Effector memory CD8-positive, alpha-beta T cell (primary cell): ENCODE measurements at places on chromosomes 12 and 14.

DNA sequence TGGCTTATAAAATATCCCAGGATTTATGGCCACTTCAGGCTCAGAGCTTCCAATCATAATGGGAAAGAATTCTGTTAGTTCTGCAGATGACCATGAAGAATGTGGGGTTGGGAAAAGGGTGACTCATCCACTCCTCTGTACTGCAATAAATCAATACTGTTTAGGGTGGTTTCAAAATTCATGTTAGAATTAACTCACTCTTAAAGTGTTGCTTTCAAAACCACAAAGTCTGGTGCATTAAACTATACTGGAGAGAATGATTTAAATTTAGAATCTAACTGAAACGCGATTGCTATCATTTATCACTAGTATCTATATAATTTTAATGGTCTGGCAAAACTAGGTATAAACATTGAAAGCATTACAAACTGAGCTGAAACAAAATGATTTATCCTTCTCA lies 798 bp downstream of the CCDC198 start:
- no peak for DNase-seq

DNA sequence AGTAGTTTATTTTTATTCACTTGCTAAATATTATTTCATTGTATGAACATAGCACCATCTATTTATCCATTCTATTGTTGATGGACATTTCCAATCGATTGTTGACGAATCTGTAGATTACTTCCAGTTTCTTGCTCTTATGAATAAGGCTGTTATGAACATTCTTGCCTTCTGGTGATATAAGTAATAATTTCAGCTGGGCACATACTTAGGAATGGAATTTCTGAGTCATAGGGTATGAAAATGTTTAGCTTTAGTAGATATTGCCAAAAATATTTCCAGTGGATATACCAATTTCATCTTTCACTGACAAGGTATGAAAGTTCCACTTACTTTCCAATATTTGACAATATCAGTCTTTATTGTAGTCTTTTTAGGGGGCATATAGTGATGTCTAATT lies 468.5 kb downstream of the ETNK1 start:
- DNase-seq, result no peak

- DNase-seq, result no peak
These were observed 95.4 kb upstream of the HIF1A start for GRCh38 chr14:61599942-61600341.

DNA sequence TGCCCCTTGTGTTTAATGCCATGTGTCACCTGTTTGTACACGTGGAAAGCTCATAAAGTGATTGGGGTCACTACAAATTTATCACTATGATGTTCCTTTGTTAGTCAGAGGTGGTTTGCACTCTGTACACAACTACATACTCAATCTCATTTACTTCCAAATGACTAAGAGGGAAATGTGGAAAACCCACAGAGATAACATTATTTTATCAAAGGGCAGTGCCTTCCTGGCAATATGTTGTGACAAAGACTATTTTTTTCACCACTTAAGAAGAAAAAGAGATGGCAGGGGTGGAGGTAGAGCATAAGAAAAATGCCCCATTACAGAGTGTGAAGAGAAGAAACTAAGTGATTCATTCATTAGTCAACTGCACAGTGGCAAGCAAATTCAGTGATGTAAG lies 1064.1 kb upstream of the FLRT2 start:
- no peak for DNase-seq

GRCh38 chr12:11070999-11071398 lies 8.9 kb upstream of the TAS2R46 start:
- no peak for DNase-seq

GRCh38 chr14:34450542-34450915 lies 11.5 kb downstream of the SPTSSA start:
- no peak for DNase-seq

DNA sequence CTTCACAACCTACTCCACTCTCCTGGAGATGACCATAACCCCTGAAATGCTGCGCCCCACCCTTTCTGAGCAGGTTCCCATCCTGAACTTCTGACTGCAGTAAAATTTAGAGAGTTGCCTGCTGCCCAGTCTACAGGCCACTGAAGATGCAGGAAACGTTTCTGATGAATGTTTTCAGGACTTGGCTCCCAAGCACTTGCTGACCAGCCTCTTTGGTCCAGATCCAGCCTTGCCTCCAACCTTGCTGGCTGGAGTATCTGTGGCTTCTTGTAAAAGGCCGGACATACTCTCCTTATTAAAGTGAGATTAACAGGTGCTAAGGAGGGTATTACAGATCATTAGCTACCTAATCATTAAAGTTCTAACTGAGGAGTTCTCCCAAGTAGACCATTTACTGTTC lies 70.3 kb upstream of the STXBP6 start:
- no peak for DNase-seq

DNA sequence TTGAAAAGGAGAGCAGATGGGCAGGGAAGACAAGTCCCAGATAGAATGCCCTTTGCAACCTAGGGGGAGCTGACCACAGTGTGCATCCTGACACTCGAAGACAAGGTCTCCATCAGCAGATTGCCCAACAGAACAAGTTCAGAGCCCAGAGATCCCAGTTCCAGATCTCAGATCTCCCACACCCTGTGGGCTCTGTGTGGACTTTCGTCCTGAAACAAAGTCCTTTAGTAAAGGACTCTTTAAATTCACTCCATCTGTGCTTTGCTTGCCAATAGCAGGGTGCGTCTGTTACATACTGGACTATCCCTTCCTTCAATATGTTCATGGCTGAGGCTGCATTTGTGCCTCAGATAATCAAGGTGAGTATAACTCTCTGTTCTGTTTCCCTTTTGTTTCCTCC lies 8.7 kb upstream of the C1RL start:
- DNase-seq, result no peak

DNA sequence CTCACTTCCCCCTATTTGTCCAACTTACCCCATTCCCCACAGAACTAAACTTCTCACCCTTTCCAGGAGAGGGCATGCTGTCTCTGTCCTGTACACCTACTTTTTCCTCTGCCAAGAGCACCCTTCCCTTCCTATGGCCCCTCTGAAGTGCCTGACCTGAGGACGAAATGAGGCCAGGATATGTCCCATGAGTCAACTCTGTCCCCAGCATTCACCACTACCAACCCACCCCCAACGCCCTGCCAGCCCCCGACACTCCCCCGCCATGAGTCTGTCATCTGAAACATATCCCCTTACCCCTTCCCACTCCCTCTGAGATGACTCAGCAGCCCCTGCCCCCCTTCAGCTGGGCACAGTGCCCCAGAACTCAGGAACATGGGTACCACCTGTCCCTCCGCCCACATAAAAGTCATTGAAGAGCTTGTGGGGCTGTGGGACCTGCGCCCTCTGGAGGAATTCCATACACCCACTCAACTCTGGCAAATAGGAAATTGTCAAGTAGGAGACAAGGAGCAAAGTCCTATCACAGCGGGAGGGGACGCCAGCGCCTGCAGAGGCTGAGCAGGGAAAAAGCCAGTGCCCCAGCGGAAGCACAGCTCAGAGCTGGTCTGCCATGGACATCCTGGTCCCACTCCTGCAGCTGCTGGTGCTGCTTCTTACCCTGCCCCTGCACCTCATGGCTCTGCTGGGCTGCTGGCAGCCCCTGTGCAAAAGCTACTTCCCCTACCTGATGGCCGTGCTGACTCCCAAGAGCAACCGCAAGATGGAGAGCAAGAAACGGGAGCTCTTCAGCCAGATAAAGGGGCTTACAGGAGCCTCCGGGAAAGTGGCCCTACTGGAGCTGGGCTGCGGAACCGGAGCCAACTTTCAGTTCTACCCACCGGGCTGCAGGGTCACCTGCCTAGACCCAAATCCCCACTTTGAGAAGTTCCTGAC lies 26.3 kb downstream of the ITGA7 start:
- no peak for DNase-seq

- no peak for DNase-seq
These were observed 102.2 kb downstream of the LLPH start for GRCh38 chr12:66028390-66028789.

- DNase-seq, result no peak
These were observed 14.5 kb downstream of the KRT83 start for GRCh38 chr12:52306731-52307130.

- DNase-seq, result no peak
These were observed 54.2 kb downstream of the CKAP4 start for GRCh38 chr12:106193394-106194215.

DNA sequence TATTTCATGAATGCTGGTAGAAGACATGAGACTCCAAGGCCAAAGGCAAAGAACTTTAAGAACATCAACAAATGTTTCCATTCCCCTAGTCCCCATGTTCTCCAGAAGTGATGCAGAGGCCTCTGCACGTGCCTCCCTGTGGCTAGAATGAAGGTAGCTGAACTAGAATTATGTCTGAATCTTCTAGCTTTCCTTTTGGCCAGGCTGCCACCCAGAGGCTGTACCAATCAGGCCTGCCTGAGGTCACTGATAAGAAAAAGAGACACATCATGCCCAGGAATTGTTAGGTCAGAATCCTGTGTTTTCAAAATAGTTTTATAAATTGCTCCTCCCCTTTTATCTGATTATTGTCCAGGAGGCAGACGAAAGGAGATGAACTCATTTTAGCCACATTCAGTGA lies 188.0 kb upstream of the SLC16A7 start:
- DNase-seq, result no peak

- no peak for DNase-seq
These were observed 25.8 kb downstream of the RESF1 start for GRCh38 chr12:31984806-31985591.

GRCh38 chr14:42228611-42229010 lies 621.9 kb downstream of the LRFN5 start:
- no peak for DNase-seq

- no peak for DNase-seq
These were observed 31.9 kb upstream of the MON2 start for GRCh38 chr12:62434494-62435302.
